ENCODE measurements at places on chromosomes 1 and 21. TPM values are rescaled to one million over a fixed set of nuclear protein-coding genes. Genes with fewer than 3 reads are reported as not detected.

The ZNF695 gene
- 6.1 TPM for total RNA-seq

The CCDC181 gene
- total RNA-seq: 7.3 TPM

The DUSP23 gene
- 22.8 TPM for total RNA-seq

The SLC44A3 gene
- 1.2 TPM for total RNA-seq

The OR2T5 gene
- not detected for total RNA-seq

The ZNF648 gene
- under 0.01 TPM for total RNA-seq
